Stimulated activated CD4-positive, alpha-beta T cell treated with anti-CD3 and anti-CD28 coated beads, Interleukin-1b, Interleukin-23, amount 100 ng/mL, for 4 hours (primary cell): ENCODE measurements at places on chromosomes 12 and 14.

GRCh38 chr12:31570880-31571279 lies 20.1 kb downstream of the DENND5B start:
- no peak for DNase-seq

DNA sequence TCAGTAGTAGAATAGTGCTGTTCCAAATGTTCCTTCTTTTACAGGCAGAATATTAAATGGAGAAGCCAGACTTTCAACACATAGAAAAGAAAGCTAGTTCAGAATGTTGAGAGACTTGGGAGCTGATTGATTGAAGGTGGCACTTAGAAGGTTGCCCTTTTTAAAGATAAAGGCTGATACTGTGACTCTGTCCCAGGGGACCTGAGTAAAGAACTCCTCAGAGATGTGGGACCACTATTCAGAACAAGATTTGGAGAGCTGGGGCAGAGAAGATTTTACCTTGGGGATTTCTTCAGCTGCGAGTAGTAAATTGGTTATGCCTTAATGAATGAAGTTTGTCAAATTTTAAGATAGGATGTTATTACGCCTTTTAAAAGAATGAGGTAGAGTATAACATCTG lies 21.4 kb upstream of the BTG1 start:
- no peak for DNase-seq

- DNase-seq: no peak
Observed at GRCh38 chr12:70733385-70733784, 96.2 kb upstream of the PTPRB start.

GRCh38 chr12:107684990-107685359 lies 624 bp upstream of the PWP1 start:
- DNase-seq: peak; percentile 14

DNA sequence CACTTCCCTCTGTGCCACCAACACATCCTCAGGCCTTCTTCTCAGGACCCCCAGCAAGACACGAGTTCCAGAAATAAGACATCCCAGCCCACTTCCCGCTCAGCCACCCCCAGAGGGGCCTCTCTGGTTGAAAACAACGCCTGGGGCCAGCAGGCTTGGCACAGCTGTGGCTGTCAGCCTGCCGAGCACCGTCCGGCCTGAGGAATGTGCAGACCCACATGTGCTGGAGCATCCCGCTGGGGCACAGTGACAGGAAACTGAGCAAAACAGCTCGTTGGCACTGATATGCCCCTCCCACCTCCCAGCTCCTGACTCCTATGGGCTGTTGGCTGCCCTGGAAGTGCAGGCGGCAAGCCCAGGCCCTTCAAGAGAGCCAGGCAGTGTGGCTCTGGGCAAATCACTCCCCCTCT lies 1.4 kb downstream of the SYNE3 start:
- DNase-seq: no peak

DNA sequence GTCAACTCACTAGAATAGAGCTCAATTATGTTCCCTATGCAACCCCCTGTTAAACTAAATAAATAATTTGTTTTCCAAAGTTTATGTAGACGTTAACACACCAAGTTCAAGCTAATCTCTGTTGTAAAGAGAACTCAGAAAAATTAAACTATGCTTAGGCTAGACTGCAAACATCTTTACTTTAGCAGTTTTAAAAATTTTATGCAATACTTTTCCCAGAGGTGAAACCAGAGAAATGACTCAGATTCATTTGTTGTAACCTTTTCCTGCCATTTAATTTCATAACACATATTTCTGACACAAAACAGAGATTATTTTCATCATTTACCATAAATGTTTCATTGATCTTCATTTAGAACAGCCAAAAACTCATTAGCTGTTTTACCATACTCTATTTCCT lies 27.4 kb downstream of the ABCC9 start:
- no peak for DNase-seq

- DNase-seq: no peak
Observed at GRCh38 chr14:34436960-34437728, 24.9 kb downstream of the SPTSSA start.

DNA sequence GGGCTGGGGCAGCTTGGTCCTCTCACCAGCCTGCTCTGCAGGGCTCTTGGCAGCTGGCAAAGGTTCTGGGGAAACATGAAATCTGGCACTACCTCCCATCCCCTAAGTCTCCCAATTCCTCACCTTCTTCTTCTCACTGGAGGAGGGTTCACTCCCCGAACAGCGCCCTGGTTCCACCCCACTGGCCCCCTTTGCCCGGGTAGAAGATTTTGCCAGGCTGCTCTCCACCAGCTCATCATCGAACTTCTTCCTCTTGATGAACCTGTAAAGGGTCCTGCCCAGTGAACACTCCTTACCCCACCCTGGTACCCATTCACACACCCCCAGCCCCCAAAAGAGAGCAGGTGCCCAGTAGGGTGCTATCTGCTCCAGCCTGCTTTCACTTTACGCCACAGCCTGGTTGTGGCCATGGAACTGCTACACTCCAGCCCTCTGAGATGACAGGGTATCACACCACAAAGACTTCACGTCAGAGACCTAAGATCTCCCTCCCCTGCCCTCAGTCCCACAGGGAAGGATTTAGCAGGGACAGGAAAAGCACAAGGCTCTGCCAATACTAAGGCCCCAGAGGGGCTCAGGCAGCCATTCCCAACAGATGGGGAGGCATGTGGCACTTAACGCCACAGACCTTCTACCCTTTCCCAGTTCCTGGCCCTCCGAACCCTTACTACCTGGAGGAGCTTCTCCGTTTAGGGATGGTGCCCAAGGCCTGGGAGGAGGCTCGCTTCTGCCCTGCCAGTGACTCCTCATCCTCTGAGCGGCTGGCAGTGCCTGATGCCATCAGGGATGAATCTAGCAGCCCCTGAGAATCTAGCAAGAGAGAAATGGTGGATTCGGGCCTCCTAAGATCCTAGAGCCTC lies 2.3 kb downstream of the MCRS1 start:
- no peak for DNase-seq

DNA sequence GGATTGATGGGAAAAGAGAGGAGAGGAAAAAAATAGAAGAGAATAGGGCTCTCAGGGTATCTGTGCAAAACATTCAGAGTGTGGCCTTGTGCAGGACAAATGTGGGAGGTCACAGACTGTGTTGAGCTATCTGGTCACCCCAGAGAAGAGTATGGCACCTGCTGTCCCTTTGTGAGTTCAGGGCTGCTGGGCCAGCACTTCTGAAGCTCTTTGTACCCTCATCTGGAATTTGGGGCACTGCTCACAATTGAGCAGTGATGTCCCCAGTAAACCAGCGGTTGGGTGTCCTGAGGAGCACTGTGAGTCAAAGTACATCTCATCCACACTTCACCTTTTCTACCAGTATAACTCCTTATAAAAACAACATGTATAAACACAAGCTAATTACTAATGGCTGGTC lies 2.6 kb upstream of the KRT81 start:
- no peak for DNase-seq

GRCh38 chr12:49546481-49546880 lies 7.7 kb downstream of the KCNH3 start:
- DNase-seq: no peak

DNA sequence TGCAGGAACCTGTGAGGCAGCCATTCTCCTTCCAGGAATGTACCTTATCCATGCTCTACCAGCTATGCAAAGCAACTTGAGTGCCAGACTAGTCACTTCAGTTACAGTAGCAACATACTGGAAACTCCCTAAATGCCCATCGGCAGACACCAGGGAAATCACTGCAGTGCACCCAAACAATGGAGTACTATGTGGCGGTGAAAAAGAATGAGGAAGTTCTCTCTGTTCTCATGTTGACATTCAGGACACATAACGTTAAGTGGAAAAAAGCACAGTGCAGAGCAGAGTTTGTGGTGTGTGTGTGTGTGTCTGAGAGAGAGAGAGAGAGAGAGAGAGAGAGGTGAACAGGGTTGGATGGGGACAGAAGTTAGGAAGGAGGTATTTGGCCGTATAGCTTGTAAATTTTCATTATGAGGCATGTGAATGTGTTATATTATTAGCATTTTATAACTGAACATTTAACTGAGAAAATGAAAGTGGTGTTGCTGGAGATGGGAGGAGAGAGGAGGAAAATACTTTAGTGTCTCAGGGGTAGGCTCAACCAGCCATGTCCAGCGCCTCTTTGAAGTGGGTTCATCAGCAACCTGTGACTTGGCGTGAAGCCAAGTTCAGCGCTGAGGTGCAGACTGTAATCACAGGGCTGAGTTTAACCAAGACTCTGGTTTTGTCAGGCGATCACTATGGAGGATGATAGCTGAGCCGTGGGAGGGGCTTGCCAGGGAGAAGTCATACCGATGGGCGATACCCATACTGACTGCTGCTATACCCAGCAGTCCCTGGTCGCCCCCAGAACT lies 17.3 kb downstream of the TNFAIP2 start:
- DNase-seq: no peak

DNA sequence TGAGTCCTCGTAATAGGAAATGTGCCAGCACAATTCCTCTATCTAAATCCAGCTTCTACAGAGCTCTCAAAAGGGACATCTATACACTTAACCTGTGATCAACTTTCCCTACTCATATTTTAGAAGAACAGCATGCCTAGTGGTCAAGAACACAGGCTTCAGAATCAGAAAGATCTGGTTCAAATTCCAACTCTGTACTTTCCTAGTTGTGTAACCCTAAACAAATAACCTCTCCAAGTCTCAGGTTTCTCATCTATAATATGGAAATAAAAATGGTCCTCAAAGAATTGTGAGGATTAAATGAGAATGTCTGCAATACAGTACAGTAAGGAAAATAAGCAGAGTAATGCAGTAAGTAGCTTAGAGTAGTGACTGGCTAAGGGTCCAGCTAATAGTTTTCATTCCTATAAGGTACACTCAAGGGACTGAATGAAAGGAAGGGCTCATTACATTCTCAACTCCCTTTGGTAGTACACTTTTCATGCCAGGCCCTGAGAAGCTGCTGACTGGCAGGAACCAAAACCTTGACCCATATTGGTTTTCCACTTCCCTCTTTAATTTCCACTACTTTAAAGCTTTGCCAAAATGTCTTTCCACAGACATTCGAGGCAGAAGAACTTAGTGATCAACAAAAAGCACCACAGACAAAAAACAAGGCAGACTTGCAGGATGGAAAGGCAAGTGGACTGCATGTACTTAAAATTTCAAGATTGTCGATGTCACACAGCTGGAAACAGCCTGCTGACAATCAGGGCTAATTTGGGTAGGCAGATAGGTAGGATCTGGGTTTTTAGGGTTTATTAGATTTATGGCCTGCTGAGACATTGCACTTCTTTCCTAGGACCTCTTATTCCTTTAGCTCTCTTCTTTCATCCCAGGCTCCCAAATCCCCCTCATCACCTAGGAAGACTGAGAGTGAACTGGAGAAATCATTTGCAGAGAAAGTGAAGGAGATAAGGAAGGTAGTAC lies 4.3 kb downstream of the CCDC196 start:
- DNase-seq: no peak

DNA sequence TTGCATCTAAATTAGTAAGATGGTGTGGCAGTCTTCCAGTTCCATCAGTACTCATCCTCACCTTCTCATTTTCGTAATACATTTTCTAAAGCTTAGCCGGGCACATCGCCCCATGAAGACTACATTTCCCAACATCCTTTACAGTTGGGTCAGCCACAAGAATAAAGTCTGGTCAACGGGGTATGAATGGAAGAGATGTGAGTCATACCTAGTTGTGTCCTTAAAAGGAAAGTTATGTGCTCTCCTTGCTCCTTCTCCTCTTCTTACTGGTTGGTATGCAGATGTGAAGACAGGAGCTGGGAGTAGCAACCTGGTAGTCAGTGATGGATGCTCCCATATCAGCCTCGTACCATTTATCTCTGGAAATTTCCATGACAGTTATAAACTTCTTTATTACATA lies 35.9 kb upstream of the EGLN3 start:
- no peak for DNase-seq

DNA sequence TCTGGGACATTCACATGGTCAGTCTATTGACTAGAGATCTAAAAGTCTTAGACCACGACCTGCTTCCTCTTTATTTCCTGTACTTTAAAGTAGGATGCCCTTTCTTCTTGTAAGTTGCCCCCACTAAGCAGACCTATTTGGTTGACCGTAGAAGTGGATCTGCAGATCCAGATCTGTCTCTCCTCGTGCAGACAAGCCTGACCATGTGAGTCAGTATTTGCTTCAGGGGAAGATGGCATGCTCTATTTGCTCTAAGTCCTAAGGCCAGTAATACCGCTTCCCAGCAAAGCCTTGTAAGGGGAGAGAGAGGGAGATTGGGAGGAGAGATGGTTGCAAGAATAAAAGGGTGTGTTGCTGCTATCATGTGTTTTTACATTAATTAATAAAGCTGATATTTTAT lies 46.8 kb downstream of the KCNC2 start:
- no peak for DNase-seq

DNA sequence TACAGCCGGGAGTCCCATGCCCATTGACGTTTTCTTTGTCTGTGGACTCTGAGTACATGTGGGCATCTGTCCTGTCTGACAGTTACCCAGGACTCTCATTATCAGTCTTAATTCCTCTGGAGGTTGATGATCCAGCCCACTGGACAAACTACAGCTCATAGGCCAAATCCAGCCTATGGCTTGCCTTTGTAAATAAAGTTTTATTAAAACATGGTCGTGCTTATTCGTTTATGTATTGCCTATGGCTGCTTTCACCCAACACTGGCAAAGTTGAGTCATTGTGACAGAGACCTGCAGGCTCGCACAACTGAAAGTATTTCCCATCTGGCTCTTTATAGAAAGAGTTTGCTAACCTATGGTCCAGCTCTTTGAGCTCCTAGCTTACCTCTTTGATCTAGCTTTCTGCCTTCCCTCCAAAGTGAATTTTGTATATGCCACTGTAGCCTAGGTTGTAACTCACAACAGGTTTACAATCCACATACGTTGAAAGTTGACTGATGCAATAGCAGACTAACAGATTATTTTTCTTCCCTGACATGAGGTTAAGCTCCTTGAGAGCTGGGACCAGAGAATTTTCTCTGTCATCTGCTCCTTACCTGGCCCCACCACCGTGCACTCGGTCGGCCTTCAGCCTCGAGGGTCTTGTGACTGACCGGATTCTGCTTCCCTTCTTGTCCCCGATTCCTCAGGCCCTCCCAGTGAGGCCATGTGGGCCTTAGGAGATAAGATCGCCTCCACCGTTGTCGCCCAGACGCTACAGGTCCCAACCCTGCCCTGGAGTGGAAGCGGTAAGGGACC lies 57.3 kb downstream of the ACACB start:
- no peak for DNase-seq

GRCh38 chr12:124874988-124875802 lies 11.5 kb upstream of the SCARB1 start:
- no peak for DNase-seq

DNA sequence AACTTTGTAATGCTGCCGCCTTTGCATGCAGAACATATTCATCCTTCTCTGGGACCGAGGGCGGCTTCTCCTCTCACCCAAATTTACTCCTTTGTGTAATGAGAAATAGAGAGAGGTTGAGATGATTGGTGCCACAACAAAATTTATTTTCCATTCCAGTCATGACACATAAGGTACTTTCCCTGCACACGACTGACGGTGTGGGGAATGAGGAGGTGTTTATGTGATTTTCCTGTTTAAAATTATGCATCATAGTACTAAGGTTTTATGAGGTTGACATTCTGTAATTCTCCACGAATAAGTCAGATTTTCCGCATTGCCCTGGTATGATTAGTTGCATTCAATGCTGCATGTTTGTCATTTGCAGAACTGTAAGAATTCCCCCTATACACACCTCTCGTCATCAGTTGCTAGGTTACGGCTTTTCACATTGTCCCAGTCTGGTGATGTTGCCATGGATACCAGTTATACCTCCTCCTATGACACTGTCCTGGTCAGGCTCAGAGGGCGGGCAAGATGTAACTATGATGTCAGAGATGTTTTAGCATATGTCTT lies 23.1 kb downstream of the BICDL1 start:
- peak; percentile 77 for DNase-seq
